ENCODE measurements at places on chromosomes 16 and 17.

GRCh38 chr16:76955629-76956028, 235.4 kb upstream of the MON1B start:
- no peak for DNase-seq

- DNase-seq, result no peak
Measured at GRCh38 chr16:23282568-23282967, 19.5 kb upstream of the SCNN1B start.

DNA sequence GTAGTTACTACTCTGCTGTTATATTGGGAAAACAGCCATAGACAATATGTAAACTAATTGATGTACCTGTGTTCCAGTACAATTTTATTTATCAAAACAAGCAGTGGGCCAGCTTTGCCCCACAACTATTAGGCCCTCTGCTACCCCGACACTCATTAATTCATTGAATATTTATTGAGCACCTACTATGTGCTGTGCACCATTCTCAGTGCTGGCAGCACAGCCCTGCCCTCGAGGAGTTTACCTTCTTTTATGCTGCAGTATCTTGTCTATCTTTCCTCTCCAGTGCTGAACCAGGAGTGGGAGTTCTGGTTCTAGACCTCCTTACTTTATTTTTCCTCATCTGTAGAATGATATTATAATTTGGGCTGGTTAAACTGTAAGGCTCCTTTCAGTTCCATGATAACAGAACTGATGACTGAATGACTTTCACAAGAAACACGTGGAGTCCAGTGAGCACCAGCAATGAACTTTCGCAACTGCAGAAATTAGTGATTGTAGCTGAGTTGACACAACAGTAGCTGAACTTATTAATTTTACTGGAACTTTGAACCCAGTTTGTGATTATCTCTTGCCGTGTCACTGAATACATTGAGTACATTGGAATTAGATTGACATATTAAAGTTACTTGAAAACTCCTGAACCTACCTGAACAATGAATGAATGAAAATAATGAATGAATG, 2.4 kb downstream of the GOSR2 start:
- no peak for DNase-seq

GRCh38 chr17:8004899-8005298, 2.5 kb downstream of the GUCY2D start:
- no peak for DNase-seq

DNA sequence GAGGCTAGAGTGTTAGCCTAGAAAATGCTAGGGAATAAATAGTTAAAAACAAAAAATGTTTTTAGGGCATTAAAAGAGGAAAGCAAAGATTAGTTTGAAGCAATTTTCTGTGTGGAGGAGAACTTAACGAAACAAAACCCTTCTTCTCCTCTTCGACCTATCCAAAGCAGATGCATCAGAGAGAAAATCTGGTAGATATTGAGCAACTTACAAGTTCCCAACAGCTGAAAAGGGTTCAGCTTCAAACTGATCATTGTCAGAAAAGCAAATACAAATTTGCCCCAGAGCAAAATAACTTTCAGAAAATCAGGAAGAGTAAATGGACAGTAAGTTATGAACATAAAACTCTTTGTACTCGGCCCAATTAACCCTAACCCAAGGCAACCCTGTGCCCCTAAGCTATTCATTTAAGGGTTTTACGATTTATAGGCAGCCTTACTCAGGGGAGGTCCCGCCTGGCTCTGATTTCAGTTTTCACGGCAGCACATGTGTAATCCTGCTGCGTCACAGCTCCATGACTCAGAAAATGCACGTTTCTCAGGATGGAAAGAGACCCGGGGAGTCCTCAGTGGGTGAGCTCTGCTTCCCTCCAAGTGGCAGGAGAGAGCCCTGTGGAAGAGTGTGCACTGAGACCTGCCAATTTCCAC, 405.7 kb upstream of the SALL1 start:
- no peak for DNase-seq

DNA sequence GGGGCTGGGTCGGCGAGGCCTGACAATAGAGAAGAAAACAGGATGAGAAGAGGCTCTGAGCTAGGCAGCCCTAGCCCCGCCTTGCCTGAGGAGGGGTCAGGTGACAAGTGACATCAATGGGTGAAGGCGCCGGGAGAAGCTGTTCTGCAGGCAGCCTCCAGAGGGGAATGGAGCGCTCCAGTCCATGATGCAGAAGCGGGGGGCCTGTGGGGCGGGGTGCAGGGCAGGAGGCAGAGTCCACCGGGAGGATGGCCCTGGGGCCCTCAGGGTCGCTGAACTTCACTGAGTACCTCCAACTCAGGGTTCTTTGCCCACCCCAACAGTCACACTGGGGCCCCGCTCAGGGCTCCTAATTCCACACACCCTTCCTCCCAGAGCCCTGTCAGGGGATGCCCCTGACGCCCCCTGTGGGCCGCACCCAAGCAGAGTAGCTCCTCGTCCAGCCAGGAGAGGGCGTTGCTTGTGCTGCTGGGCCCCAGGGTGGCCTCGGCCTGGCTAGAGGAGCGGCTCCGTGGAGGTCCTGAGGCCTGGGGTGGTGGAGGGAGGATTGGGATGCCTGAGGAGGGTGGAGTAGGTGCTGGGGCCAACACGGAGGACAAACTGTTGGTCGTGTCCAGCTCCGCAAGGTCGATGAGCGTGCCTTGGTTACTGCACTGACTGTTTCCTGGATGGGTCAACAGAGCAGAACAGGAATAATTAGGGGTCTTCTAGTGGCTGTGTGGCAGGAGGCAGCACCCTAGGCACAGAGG, 20.8 kb downstream of the GGA3 start:
- peak; percentile 31 for DNase-seq

DNA sequence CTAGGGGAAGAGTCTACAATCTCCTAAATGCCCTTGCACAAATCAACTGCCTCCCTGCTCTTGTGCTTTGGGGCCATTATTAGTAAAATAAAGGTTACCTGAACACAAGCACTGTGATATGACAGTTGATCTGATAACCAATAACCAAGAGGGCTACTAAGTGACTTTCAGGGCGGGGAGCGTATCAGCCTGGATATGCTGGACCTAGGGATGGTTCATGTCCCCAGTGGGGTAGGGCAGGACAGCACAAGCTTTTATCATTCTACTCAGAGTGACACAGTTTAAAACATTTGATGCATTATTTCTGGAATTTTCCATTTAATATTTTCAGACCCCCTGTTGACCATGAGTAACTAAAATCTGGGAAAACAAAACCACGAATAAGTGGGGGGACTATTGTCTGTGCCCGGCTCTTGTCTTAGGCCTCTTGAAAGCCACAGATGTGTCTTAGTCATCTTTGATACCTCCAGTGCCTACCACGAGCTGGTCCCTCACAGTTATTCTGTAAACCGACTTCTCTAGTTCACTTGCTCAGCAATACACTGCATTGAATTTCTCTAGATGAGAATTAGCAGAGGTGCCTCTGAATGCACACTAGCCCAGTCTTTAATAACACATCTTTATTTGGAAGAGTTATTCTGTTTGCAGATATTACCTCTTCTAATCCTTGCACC, 94.6 kb upstream of the DHX40 start:
- DNase-seq, result no peak

DNA sequence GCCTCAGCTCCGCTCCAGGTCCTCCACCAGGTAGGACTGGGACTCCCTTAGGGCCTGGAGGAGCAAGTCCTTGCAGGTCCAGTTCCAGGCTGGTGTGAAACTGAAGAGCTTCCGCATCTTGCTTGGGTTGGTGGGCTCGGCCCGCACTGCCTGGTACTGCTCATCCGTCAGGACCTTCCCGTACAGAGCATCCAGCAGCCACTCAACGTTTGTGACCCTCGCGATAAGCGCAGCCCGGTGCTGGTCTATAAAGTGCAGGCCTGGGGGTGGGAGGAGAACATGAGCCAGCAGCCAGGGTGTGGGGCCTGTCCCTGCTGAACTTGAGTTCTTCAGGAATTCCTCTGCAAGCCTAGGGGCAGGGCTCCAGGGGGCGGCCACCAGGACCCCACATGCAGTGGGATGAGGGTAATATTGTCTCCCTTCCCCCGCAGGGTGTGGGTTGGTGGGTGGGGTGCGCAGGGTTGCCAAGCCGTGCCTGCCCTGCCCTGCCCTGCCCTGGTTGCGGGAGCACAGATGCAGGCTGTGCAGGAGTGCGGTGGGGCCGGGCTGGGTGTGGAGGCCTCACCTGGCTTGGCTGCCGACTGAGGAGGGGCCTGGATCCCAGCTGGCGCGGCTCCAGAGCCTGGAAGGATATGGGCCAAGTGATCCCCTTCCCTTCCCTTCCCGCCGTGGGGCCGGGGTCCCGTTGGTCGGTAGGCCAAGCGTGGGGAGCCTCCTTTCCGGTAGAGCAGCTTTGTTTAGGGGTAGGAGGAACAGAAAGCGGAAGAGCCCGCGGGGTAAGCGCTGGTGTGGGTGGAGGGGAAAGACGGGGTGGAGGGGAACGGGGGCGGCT, 762 bp downstream of the PYCARD start:
- DNase-seq, result peak; percentile 35

DNA sequence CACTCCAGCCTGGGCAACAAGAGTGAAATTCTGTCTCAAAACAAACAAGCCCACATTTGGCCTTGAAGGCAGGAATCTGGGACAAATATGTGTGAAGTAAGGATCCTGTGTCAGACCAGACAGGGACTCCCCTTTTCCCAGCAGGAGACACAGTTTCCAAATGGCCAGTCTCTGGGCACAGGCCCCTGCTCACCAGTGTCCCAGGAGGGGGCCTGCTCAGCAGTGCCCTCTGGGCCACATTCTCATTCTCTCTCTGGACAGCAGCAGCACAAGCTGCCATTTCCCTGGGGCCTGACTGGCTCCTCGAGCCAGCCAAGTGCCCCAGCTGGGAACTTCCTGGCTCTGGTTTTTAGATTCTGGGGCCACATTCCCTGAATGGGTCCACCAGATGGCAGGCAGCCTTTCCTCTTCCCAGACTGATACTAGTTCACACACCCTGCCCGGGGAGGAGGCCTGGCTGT, 11.7 kb upstream of the MNT start:
- DNase-seq, result no peak

DNA sequence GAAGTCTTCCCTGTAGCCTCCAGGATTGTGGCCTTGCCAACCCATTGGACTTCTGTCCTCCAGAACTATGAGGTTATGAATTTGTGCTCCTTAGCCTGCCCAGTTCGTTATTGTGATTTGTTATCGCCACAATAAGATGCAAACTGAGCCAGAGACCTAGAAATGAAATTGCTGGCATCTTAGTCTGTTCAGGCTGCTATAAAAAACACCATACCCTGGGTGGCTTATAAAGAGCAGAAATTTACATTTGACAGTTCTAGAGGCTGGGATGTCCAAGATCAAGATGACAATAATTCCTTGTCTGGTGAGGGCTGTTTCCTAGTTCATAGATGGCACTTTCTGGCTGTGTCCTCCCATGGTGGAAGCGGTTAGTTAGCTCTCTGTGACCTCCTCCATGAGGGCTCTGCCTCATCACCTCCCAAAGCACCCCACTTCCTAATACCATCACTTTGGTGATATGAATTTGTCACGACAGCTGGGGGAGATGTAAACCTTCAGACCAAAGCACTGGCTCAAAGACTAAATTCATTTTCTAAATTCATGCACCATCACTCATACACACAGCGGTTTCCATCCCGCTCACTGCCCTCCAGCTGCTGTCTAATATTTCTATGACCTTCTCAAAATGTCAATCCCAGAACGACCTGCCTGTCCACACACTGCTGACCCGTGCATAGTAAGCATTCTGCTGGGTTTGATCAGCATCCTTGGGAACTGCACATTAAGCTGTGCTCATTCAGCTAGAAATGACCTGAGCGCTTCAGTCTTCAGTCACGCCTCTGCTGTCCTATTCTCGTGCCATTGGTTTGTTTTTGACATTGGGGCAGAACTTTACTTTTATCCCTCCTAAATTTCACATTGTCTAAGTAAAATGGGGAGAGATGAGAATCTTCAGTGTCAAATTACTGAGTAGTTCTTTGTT, 36.6 kb downstream of the GINS3 start:
- no peak for DNase-seq

GRCh38 chr17:47834756-47835155, 3.3 kb downstream of the LRRC46 start:
- DNase-seq, result no peak

- peak; percentile 52 for DNase-seq
Measured at GRCh38 chr16:68396481-68396880, 51.8 kb downstream of the SMPD3 start.

DNA sequence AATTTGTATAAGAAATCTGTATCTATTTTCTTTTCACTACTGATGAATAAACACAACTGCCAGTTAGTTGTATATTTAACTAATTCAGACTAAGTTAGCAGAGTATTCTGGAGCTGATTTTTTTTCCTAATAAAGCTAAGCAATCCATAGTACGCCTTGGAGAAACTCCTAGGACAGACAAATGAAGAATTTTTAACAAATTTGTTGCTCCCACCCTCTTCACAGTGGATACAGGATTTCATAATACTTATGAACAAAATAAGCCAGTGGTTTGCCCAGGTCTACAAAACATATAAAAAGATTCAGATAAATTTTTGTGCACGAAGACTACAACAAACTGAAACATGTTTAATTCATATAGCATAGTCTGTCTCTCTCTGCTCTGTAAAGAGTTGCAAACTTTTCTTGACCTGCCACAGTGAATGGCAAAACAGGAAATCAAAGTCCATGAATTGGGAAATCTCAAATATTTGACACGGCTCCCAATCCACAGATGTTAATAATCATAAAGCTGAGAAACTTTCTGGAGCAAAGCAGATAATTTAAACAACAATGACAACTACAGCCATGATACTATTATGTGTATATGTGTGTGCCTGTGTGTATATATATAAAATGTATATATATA, 594 bp upstream of the ABCA6 start:
- no peak for DNase-seq

DNA sequence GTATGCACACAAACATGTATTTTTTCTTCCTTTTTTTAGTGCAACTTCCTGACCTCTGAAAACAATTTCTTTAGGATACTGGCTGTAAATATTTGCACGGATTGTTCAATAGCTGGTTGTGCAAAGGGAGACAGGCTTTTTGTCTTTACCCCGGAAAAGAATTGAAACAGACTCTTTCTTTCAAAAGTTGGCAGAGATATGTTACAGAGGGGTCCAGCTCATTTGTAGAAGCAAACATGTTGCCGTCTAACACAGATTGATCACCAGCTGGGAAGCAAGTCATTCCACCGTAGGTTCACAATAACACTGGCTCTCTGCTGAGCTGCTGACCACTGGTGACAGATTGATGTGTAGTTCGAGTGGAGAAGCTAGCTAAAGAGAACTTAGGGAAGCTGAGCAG, 130.9 kb downstream of the STX8 start:
- no peak for DNase-seq

DNA sequence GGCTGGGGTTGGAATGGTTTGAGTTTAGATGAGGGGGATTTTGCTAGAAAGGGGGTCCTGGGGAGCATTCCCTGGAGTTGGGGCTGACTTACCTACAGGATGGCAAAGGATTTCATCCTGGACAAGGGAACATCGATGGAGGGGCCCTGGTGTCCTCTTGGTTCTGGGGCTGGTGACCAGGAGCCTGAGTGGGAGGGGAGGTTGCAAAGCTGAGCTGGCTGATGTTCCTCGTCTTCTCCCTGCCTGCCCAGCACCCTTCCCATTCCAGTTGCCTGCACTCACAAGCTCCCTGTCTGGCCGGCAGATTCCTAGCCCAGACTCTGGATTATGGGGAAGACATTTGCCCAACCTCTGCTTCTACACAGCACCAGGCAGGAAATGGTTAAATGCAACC, 37.2 kb downstream of the ITGAE start:
- DNase-seq, result no peak

GRCh38 chr16:67844497-67844896, 2.2 kb upstream of the NUTF2 start:
- no peak for DNase-seq

GRCh38 chr16:85579923-85580580, 33.1 kb upstream of the GSE1 start:
- DNase-seq, result no peak

GRCh38 chr17:76599694-76600460, 14.2 kb upstream of the ST6GALNAC2 start:
- DNase-seq, result no peak

- no peak for DNase-seq
Measured at GRCh38 chr16:85862476-85863383, 36.2 kb upstream of the IRF8 start.

Data from activated CD4-positive, alpha-beta T cell treated with anti-CD3 and anti-CD28 coated beads, Interleukin-2, amount 50 U/mL, for 4 hours (primary cell).